ENCODE measurements at places on chromosomes 11 and 22.

DNA sequence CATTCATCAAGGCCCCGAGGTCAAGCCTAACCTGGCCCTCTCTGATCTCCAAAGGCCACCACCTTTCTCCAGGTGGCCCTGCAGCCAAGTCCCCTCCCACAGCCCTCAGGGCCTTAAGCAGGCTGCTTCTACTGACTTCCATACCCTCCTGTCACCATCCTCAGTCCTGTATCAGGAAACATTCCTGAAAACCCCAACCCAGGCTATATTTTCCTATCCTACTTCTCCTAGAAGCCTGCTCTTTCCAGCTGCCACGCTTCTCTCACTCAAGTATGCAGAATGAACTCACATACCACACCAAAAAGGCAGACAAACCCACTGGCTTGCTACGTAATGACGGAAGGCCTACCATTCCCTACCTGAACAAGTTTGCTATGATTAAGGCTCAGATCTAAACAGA is 23.6 kb downstream of the MORC2 start:
- no peak for DNase-seq

GRCh38 chr11:128505449-128506065 is 81.8 kb downstream of the ETS1 start:
- DNase-seq, result peak; percentile 44

- no peak for DNase-seq
Measured at GRCh38 chr22:23180301-23180892, at the start of gene BCR. TSS of gene BCR (plus strand) at chr22:23180509. CDS start at chr22:23180961, 452 bp downstream.

DNA sequence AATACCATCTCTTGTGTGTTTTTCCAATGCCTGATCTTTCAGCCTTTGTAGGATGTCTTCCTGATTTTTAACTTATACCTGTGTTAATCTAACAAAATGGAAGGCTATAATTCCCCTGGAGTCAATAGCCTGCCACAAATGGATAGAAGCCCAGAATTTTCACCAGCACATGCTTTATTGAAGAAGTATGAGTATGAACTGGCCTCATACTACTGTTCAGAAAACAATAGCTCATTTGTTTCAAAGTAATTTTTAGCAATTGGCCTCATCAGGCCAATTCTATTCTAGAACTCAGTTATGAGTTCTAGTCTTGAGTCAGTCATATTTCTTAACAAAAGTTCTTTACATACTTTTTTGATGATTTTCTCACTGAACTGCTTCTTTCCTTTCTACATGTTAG is 40.6 kb upstream of the SLC37A2 start:
- no peak for DNase-seq

GRCh38 chr11:75334976-75335375 is 16.5 kb downstream of the ARRB1 start:
- no peak for DNase-seq

DNA sequence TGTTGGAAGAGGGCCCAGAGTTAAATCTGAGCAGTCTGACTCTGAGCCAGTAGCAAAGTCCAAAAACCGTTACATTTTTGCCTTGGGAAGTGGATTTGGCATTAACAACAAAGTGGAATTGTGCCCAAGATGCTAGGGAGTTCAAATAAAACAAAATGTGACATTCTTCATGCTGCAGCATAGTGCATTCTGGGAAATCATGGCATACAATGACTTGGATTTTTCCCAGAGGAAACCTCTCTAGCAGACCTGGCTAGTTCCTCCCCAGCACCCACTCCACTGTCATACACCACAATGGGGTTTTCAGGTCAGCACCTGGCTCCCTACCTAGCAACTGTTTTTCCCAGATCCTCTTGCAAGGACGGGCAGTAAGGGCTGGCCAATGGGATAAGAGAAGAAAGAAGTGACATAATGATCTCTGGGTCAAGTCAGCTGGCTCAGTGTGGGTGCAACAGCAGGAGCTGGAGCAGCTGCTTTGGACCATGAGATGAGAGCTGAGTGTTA is 24.8 kb upstream of the CYB5R3 start:
- DNase-seq, result no peak

GRCh38 chr11:3087821-3088800 is 30.9 kb upstream of the CARS1 start:
- no peak for DNase-seq

DNA sequence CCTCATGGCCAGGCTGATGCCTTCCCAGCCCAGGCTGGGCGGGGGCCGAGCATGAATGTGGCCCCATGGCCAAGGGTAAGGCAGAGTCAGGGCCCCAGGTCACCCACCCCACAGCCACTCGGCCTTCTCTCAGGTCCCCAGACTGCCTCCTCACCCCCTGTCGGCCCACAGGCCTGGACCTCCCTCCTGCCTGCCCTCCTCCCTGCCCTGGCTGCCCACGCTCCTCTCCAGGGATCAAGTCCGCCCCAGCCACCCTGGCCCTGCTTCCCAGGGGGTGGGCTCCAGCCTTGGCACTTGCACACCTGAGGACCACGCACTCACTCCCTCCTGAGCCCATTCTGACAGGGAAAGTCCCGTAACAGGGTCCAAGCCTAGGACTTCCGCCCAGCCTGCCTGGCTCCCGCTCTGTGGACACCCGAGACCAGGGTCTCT is 37.8 kb upstream of the TH start:
- DNase-seq, result no peak

DNA sequence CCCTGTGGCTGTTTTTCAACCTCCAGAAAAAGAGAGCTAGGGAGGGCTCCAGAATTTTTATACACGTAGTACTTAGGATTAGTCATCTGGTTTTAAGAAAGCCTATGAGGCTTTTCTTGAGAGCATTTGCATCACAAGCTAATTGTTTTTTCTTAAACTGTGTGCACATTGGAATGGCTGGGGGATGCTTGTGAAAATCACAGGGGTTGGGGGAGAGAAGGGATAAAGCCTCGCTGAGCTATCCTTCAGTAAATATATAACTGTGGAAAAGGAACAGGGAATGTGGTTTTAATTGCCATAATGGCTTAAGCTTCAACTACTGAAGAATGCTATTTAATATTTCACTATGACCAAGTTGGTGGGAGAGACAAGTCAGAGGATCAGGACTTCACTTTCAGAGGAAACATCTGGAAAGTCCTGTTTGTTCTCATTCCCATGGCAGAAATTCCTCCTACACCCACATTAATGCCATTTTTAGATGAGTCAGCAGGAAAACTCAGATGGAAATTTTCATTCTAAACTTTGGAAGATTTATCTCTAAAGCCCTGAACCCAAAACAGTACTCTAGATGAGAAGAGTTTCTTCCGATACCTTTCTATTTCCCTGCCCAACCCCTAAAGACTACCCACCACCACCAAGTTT is 591.3 kb downstream of the LRRC4C start:
- no peak for DNase-seq

GRCh38 chr11:106281455-106282173 is 204.2 kb downstream of the AASDHPPT start:
- no peak for DNase-seq

DNA sequence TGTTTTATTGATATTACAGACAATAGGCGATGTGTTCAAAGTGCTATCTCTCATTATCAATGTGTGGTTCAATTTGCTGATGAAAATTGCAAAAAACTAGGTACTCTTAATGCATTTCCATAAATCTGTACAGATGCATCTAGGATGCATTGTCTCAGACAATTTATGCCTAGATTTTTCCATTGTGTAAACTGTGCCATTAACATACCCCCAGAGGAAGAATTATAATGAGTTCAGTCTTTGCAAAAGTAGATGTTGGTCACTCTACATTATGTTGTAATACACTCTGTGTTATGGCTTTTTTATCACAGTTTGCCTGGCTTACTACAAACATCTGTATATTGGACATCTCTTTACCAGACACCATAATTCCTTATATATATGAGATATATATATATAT is 62.5 kb downstream of the EHF start:
- no peak for DNase-seq

GRCh38 chr11:897253-898142 is 13.1 kb downstream of the CHID1 start:
- DNase-seq, result no peak

- DNase-seq, result no peak
Measured at GRCh38 chr11:122769126-122769780, 69.0 kb upstream of the CRTAM start.

- DNase-seq, result peak; percentile 56
Measured at GRCh38 chr11:64233913-64234586, at the start of gene VEGFB. TSS of gene VEGFB (plus strand) at chr11:64234584. CDS start at chr11:64234834, 250 bp downstream.

- DNase-seq, result no peak
Measured at GRCh38 chr11:109658190-109658589, 236.2 kb downstream of the C11orf87 start.

- no peak for DNase-seq
Measured at GRCh38 chr11:93520726-93521509, 22.3 kb downstream of the SMCO4 start.

DNA sequence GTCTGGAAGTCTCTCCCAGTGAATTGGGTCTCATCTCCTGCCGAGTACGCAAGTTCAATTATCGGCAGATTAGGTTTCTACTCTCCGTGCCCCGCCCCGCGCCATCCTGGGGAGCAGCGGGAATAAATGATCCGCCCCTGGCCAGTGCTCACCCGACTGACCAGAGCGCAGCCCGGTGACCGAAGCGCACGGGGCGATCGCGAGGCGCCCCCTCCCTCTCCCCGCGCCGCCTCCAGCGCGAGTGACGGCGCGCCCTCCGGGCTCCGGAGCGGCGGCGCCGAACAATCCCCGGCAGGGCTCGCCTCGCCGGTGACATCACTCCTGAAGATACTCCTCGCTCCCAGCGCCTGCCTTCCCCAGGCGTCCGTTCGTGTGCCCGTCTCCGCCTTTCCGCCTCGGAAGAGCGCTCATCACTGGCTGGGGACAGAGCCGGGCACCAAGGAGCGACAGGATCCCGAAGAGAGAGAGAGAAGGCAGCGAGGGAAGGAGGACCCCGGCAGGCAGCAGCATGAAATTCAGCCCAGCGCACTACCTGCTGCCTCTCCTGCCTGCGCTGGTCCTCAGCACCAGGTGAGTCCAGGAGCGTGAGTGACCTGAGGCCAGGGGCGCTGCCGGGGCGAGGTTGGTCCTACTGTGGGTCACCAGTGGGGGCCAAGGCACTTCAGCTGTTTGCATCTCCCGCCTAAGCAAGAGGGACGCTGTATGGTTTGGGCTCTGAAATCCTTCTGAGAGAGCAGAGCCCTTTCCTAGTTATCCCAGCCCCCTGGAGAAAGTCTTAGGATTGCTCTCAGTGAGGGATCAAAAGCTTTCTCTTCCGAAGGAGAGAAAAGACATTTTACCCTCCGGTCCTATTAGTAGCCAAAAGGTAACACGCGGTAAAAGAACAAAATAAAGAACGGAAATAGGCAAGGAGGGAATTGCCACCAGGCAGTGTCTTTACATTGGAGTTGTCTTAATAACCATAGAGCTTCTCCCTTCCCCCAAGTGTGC is at the start of gene LUZP2:
LUZP2 (plus strand) TSS at position 318 of the 990 bp plus-strand sequence.
- DNase-seq, result no peak

DNA sequence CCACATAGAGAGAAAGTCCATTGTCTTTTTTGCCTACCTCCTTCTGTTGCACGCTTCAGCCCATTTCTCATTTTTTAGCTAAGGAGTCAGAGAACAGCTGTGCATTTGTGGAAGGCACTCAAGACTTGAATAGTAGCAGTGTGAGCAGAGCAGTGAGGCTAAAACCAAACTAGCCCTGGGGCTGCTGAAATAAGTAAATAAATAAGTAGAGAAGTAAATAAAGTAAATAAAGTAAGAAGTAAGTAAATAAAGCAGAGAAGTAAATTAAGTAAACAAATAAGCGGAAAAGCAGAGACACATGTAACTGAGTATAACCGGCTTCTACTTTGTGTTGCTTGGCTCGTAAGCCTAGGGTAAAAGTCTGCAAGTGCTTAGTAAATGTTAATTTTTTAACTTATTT is 2.4 kb upstream of the OR52L1 start:
- no peak for DNase-seq

GRCh38 chr11:77075425-77075905 is 8.7 kb downstream of the CAPN5 start:
- no peak for DNase-seq

DNA sequence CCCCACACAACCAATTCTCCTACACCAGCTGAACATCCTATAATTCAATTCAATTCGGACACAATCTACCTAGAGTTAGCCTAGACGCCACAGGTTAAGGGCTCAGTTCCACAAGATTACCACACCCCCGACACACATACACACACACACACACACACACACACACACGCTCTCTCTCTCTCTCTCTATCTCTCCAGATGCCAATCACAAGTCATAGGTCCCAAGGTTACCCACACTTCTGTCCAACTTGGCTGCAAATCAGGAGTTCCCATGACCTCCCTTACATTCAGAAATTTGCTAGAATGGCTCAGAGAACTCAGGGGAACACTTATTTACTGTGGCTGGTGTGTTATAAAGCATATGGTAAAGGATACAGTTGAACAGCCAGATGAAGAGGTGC is 204.0 kb downstream of the DBX1 start:
- DNase-seq, result no peak

DNA sequence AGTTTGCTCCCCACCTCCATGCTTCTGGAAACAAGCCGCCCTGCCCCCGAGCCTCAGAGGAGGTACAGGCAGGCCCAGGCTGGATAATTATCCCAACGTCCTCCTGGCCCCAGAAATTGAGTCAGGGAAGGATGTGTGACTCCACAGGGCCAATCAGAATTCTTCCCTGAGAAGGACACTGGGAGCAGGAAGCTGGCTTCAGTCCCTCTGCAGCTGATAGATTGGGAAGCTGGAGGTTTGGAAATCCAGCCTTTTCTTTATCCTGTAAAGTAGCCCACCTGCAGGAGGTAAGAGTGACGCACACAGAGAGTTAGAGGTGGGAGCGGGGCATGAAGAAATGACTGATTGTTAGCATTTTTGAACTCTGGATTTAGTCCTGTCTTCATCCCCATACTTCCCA is 97.5 kb upstream of the CD82 start:
- no peak for DNase-seq

- DNase-seq, result no peak
Measured at GRCh38 chr11:72781063-72781312, 12.9 kb downstream of the STARD10 start.
